ENCODE measurements at places on chromosomes 5 and 9. TPM values are rescaled to one million over a fixed set of nuclear protein-coding genes. Genes with fewer than 3 reads are reported as not detected.
A peak's percentile ranks its signal among the peaks of the same experiment; 100 is the strongest.

DNA sequence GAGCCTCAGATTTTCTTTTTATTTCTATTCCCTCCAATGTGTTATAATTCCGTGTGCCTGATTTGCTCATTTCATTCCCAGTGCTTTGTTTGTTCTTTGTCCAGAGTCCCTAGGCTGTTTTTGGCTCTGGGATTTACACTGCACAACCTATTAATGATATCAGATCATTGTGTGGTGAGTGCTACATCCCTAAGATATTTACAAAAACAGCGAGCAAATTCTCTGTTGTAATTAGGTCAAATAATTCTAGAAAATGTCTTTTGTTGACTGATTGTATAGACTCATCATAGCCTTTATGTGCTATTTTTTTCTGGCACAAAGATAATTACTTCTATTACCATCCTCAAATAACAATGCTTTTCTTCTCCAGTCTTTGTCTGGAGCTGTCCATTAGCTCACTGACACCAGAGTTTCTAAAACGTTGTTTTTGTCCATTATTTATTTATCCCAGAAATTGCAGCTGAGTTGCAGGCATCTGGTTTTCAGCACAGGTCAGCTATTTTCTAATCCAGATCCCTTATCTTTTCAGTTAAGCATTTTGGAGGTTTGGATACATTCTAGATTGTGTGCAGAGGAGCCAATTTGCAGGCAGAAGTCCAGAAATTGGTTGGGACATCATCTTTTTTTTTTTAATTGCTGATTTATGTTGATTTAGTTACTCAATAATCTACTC lies 379.9 kb upstream of the DMAC1 start:
- H3K4me3 ChIP-seq: no peak overlapping the region
- no peak overlapping the region for H3K27ac ChIP-seq
- H3K36me3 ChIP-seq: no peaks in the 10 kb centered on the region

- H3K4me1 ChIP-seq: no peaks in the 10 kb centered on the region
- H3K27ac ChIP-seq: no peak overlapping the region
- no peaks in the 10 kb centered on the region for H3K27me3 ChIP-seq
- DNase-seq: no peak
- H3K4me3 ChIP-seq: no peak overlapping the region
These were observed 126.0 kb downstream of the CDC42SE2 start for GRCh38 chr5:131389869-131390265.

DNA sequence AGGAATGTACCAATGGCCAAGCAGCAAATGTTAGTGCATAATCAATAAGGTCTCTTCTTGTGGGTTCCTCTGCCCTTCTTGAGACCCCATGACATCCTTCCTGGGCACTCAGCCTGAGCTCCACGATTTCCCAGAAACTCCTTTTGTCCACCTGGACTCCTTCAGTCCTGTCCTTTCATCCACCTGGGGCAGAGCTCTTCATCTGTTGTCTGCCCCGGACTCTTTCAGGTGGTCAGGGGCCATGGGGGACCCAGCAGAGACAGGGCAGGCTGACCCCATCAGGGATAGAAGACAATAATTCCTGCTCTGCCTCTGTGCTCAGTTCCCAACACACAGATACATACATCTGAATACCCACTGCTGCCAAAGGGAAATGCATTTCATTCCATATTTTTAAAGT lies 58.9 kb upstream of the OTULINL start:
- no peak overlapping the region for H3K27ac ChIP-seq
- H3K4me3 ChIP-seq: no peak overlapping the region
- H3K27me3 ChIP-seq: no peaks in the 10 kb centered on the region
- no peak for DNase-seq
- H3K36me3 ChIP-seq: no peaks in the 10 kb centered on the region

DNA sequence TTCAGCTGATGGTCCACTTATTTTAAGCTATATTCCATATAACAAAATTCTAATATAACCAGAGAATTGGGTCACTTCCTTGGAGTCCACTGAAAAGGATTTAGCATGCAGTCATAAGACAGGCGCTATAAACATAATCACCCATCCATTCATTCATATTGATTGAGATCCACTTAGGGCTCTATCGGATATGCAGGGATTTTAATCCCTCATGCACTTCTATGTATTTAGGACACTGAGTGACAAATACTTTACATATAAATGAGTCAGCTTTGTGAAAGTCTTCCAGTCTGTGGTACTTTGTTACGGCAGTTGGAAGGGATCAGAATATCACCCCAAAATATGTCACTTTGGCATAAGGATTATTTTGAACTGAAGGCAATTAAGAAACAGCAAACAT lies 127.3 kb upstream of the ZNF608 start:
- no peak for DNase-seq
- no peaks in the 10 kb centered on the region for H3K27me3 ChIP-seq
- no peak overlapping the region for H3K4me3 ChIP-seq
- H3K27ac ChIP-seq: no peak overlapping the region
- H3K4me1 ChIP-seq: no peaks in the 10 kb centered on the region

- no peak overlapping the region for H3K4me3 ChIP-seq
- peak overlapping the region; percentile 79 for H3K27ac ChIP-seq
- H3K36me3 ChIP-seq: peaks cover 50% of the 10 kb centered on the region
- H3K27me3 ChIP-seq: no peaks in the 10 kb centered on the region
- no peak for DNase-seq
- peaks cover 43% of the 10 kb centered on the region for H3K4me1 ChIP-seq
These were observed 24.0 kb downstream of the ABL1 start for GRCh38 chr9:130858739-130859705.

The GABRA1 gene
- not detected for total RNA-seq

DNA sequence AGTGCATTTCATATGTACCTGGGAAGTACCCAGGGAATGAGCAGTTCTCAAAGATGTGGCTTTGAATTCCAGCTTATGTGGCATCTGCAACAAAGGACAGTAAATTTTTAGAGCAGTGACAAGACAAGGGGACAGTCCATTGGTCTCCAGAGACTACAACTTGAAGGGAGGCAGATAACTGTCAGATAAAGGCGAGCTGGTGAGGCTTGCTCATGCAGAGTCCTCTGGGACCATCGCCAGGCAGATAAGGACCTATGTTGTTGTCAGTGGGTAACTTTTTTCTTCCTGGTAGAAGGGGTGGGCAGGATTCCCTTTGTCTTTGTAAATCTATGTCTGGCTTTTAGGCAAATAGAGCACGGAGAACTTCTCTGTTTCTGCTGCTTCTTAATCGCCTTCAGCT lies 120.2 kb downstream of the ICE1 start:
- H3K27me3 ChIP-seq: no peaks in the 10 kb centered on the region
- DNase-seq: no peak
- no peak overlapping the region for H3K4me3 ChIP-seq
- no peaks in the 10 kb centered on the region for H3K36me3 ChIP-seq

The SYNPO gene
- total RNA-seq: 413 TPM

- peak overlapping the region; percentile 43 for H3K27ac ChIP-seq
- H3K27me3 ChIP-seq: no peaks in the 10 kb centered on the region
- no peak for DNase-seq
- no peak overlapping the region for H3K4me3 ChIP-seq
- peaks cover 22% of the 10 kb centered on the region for H3K4me1 ChIP-seq
These were observed 398.7 kb downstream of the EBF1 start for GRCh38 chr5:158701007-158701391.

The LMX1B gene
- total RNA-seq: 1.3 TPM

The TAF11L5 gene
- total RNA-seq: not detected

DNA sequence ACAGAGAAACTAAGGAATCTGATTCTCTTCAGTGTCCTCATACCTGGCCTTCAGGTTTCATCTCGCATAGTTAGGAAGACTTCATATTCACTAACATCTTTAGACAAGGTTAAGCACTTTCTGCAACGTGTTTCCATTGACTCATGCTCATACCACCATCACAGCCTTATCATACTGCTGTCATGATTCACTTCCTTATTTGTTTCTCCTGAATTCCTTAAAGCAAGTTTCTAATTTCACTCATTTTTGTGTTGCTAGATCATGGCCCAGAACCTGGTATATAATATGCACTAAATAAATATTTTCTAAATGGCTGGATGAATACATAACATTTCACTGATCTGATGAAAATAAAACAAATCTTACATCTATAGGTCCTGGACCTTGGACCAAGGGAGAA lies 472.9 kb downstream of the PRELID2 start:
- no peaks in the 10 kb centered on the region for H3K4me1 ChIP-seq
- H3K27ac ChIP-seq: no peak overlapping the region
- H3K27me3 ChIP-seq: no peaks in the 10 kb centered on the region
- H3K36me3 ChIP-seq: no peaks in the 10 kb centered on the region
- H3K4me3 ChIP-seq: no peak overlapping the region

DNA sequence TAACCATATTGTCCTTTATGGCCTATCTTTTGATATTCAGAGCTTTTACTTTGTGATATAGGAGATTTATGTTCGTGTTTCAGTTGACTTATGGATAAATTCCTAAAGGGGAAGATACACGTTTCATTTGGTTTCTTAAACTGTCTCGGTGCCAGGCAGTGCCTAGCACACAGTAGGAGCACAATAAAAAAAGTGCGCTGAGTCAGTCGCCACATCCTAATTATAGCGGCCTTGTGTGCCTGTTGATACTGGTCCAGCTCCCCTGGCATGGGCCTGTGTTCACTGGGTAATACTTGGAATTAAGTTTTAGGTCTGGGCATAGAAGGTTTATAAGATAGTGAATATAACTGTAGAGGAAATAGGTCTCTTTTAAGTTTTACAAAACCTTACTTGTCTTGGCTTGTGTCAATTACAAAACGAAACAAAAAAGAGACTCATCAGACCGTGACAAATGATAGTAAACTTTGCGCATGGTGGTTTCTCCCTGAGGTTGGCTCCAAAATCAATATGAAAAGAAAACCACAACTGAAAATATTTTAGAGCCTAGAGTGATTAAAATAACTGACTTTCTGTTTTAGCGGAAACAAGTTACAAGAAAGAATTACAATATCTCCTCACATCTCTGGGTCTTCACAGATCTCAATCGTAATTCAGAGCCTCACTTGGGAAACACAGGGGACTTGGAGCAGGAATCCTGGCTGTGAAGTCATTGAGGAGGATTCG lies 84.8 kb downstream of the MVB12B start:
- H3K36me3 ChIP-seq: no peaks in the 10 kb centered on the region
- no peak overlapping the region for H3K27ac ChIP-seq
- H3K27me3 ChIP-seq: no peaks in the 10 kb centered on the region
- no peak for DNase-seq
- no peaks in the 10 kb centered on the region for H3K4me1 ChIP-seq

DNA sequence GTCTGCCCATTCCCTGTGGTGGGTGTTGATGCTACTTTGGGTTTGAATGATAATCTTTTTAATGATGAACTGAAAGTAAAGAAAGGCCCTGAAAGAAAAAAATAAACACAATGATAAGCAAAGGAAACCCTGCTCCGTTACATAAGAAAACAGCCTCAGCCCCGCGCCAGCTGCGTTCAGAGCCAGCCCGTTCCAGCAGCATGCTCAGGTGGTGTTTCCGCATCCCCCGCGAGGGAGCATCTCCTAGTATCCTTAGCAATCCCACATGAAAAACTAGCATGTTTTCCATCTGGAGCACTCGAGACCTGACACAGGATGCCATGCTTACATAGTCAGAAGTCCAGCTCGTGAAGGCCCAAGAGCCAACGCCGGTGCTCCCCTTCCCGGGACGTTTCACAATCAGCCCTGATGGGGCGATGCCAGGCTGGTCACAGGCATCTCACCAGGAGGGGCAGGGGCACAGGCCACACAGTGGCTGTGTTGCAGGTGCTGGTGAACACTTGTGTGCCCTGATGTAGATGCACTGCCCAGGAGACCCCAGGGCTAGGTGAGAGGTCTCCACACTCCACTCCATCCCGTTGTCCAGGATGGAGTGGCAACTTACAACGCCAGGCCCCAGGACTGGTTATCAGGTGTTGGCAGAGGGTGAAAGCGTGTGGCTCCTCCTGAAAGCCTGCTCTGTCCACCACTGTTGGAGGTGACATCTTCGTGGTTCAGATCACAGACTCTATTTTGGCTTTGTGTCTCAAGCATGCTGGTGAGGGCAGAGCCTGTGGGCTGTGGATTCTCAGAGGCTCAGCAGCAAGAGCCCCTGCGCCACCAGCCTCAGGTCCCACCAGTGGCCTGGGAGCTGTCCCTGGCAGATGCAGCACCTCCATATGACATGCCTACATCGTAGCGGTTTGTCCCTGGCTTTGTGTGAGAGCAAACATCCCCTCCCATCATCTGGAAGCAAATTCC lies 246.8 kb upstream of the IRX1 start:
- no peak overlapping the region for H3K4me3 ChIP-seq
- H3K27ac ChIP-seq: no peak overlapping the region
- no peaks in the 10 kb centered on the region for H3K27me3 ChIP-seq
- H3K36me3 ChIP-seq: no peaks in the 10 kb centered on the region
- H3K4me1 ChIP-seq: no peaks in the 10 kb centered on the region

The PCDHA12 gene
- total RNA-seq: 0.59 TPM

The GAPT gene
- not detected for total RNA-seq

The SLC6A18 gene
- total RNA-seq: not detected

- no peaks in the 10 kb centered on the region for H3K4me1 ChIP-seq
- no peak overlapping the region for H3K27ac ChIP-seq
- no peaks in the 10 kb centered on the region for H3K36me3 ChIP-seq
- H3K4me3 ChIP-seq: no peak overlapping the region
- peak; percentile 1 for DNase-seq
These were observed 49.0 kb upstream of the SUSD3 start for GRCh38 chr9:93009337-93010015.

The PLAC8L1 gene
- not detected for total RNA-seq

- no peaks in the 10 kb centered on the region for H3K4me1 ChIP-seq
- no peaks in the 10 kb centered on the region for H3K27me3 ChIP-seq
- H3K36me3 ChIP-seq: no peaks in the 10 kb centered on the region
- H3K27ac ChIP-seq: no peak overlapping the region
- H3K4me3 ChIP-seq: no peak overlapping the region
These were observed 1.2 kb downstream of the NIPSNAP3B start for GRCh38 chr9:104765138-104765537.

The CNTFR gene
- 23.3 TPM for total RNA-seq

DNA sequence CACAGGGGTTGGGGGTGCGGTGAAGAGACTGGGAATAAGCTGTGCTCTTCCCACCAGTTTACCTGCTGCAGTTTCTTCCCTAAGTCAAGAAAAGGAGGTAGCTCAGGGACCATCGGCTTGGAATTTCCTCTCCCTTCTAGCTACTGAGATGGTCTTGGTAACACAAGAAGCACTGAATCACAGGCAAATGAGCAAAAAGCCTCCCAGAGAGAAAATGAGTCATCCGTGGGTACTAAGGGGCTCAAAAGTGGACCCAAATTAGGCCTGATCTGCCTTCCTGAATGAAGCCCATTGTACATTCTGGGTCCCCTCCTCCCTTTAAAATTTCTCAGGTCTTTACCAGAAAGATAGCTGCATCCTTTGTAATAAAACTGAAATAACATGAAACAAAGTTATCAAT lies 49.9 kb downstream of the PTPN3 start:
- H3K27me3 ChIP-seq: no peaks in the 10 kb centered on the region
- H3K4me3 ChIP-seq: no peak overlapping the region
- DNase-seq: no peak
- no peaks in the 10 kb centered on the region for H3K36me3 ChIP-seq
- no peaks in the 10 kb centered on the region for H3K4me1 ChIP-seq

GRCh38 chr5:24353016-24353415 lies 291.8 kb downstream of the CDH10 start:
- H3K27me3 ChIP-seq: no peaks in the 10 kb centered on the region
- H3K36me3 ChIP-seq: no peaks in the 10 kb centered on the region
- H3K4me1 ChIP-seq: no peaks in the 10 kb centered on the region
- H3K27ac ChIP-seq: no peak overlapping the region
- H3K4me3 ChIP-seq: no peak overlapping the region

Measured in right atrium auricular region (tissue), 2 donors.